ENCODE measurements at places on chromosomes 6 and 20. TPM values are rescaled to one million over a fixed set of nuclear protein-coding genes. Genes with fewer than 3 reads are reported as not detected.

DNA sequence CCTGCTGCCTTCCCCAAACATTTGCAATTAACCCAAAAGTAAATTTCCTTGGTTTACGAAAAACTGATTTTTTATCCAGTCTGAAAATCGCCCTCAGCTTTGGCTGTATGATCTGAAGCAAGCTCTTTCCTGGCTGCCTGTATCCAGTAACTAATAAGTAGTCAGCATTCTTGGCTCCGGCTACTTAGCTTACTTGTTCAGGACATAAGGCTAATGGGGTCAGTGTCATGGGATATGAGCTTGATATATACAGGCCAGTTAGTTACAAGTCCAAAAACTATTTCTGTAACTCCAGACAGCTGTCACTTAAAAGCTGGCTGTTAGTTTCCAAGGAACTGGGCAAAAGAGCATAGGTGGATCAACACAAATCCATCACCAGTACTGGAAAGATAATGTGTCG is 56.2 kb downstream of the KHDC1L start:
- no peak for DNase-seq

DNA sequence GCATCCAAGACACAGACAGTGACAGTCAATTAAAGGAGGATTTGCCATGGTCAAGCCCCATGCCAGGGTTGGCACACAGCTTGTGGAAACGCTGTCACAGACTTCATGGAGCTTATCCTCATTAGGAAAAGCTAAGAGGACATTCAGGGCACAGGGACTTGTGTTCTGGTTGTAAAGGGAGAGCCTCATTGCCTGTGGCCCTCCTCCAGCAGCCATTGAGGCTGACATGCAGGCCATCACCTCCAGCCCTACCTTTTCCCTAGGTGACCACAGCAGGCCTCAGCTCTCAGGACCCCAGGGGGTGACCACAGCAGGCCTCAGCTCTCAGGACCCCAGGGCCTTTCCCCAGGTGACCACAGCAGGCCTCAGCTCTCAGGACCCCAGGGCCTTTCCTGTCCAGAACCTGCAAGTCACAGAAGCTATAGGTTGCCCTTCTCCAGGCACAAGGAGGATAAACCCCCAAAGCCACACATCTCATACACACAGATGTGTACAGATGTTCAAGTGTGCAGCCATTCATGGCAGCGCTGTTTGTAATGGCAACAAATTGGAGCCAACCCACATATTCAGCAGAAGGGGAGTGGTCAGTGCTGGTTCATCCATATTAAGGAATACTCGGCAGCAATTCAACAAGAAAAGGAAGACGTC is 26.1 kb downstream of the DUSP22 start:
- DNase-seq = no peak

GRCh38 chr6:52504782-52505136 is 72.1 kb downstream of the TRAM2 start:
- no peak for DNase-seq

GRCh38 chr6:29749668-29750067 is 26.4 kb downstream of the HLA-F start:
- DNase-seq = no peak

DNA sequence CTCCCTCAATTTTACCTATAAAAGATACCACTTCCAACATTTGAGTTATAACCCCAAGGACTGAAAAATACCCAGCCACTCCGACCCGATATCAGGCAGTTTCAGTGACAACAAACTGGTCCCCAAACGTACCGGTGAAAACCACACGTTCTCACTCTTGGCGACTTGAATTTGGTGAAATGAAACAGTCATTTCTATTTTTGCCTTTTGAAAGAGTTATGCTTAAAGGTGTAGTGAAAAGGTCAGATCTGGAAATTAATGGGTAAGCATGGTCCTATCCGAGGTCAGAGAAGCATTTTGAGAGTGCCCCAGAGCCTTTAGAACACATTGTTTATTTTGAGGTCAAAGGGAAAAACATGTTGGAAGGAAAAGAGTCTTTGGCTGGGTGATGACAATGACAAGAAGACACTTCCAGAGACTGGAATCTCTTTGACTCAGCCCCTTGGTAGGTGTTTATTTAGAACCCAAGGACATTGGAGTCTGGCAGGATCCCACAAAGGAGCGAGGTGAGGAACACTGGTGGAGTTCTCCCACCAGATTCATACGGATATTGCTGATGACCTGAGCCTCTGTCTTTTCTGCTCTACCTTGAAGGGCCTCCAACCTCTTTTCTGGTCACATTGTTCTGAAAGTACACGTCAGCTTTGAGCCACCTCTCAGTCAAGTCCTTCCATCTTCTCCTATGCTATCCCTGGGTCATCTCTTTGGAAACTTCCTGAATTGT is 235.0 kb downstream of the GMPR start:
- no peak for DNase-seq

- DNase-seq = no peak
Measured at GRCh38 chr20:20690676-20691476, 21.6 kb downstream of the RALGAPA2 start.

- DNase-seq = no peak
Measured at GRCh38 chr20:10321138-10321717, 102.6 kb downstream of the SNAP25 start.

GRCh38 chr20:44081476-44081875 is 105.5 kb downstream of the JPH2 start:
- DNase-seq = no peak

DNA sequence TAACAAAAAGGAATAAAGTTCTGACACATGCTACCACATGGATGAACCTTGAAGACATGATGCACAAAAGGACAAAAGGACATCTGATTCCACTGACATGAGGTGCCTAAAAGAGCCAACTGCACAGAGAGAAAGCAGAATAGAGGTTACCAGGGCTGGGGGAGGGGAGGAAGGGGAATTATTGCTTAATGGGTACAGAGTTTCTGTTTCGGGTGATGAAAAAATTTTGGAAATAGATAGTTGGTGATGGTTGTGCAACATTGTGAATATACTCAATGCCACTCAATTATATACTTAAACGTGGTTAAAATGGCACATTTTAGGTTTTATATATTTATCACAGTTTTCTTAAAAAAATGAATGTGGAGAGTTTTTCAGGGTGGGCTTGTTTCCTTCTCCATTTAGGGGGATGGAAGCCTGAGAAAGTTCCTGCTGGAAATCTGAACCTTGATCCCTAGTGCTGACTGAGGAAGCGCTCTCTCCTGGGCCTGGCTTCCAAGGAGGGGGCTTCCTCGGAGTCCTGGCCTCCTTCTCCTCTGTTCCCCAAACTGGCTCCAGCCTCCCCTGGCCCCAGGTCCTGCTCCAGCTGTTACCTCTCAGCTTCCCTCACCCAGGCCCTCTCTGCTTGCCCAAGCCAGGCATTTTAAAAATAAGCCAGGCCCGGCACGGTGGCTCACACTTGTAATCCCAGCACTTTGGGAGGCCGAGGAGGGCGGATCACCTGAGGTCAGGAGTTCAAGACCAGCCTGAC is 79.2 kb downstream of the NOL4L start:
- no peak for DNase-seq

DNA sequence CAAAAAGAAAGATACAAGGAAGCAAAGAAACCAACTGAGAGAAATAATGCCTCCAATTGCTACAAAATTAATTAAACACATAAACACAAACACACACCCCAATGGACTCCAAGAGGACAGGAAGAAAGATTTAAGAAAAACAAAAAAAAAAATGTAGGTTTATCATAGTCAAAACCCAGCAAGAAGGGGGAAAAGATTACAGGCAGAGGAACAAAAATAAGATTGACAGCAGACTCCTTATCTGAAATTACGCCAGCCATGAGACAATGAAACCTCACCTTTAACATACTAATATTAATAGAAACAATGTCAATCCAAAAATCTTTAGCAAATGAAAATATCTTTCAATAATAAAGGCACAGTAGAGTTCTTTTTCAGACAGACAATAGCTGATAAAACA is 155.8 kb downstream of the RNGTT start:
- DNase-seq = no peak

DNA sequence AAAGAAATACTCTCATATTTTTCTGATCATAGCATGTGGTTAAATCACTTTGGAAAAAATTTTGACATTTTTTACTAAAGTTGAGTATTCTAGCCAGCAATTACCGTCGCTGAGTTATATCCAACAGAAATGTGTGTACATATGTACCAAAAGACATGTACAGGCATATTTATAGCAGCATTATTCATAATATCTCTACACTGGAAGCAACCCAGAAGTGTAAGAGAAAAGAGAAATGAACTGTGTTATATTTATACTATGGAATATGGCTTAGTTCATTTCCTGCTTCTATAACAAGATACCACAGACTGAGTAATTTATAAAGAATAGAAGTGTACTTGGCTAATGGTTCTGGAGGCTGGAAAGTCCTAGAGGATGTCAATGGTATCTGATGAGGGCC is 474.0 kb upstream of the GJE1 start:
- DNase-seq = peak; percentile 83

DNA sequence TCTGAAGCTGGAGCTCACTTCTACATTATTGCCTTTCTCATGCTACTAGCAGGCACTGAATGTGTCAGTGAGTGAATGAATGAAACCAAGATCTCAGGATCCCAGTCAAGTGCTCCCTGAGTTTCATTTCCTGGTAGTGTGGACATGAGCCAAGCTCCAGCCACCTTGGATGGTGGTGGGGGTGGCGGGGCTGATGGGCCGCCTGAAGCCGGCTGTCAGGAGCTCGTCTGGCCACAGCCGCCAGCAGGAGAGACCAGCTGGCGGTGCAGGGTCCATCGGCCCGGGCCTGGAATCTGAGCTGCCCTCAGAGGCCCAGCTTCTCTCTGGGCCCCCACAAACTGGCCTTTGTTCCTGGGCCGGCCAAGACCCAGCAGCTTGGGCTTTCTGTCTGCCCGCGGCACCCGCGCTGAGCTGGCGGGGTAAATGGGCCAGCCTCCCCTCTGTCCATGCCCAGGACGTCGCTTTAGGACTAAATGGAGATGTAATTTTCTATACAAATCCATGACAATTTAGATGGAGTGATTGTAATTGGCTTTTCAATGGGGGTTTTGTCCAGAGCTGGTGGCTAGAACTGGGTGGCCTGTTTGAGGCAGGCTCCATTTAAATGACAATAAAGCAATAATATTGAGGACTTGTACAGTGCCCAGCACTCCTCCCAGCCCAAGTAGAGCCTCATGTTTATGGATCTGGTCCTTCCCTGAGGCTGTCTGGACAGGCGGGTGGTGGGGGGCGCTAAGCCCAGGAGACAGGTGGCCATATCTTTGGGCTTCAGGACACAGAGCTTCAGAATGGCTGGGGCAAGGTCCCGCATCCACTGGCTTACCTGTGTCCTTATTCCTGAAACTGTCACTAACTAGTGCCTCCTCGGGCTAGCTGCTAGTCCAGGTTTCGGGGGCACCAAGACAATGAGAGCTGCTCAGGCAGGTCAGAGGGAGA is 43.5 kb downstream of the NOL4L start:
- no peak for DNase-seq

DNA sequence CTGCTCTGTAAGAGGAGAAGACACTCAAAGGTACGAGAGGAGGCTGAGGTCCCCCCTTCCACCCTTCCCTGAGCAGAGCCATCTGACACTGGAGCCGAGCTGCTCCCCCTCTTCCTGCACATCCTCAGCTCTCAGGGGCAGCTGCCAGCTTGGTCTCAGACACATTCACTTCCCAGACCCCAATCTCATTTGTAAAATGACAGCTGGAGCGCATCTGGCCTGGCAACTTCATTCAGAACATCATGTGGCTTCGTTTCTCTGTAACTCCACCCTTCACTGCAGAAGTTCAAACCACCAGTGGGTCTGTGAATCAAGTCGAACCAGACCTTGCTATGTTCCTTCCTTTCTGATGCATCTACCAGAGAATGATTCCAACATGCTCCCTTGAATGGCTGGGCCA is 145.6 kb upstream of the CDH4 start:
- DNase-seq = no peak

- DNase-seq = peak; percentile 12
Measured at GRCh38 chr6:161273274-161273751, 548 bp downstream of the AGPAT4 start.

DNA sequence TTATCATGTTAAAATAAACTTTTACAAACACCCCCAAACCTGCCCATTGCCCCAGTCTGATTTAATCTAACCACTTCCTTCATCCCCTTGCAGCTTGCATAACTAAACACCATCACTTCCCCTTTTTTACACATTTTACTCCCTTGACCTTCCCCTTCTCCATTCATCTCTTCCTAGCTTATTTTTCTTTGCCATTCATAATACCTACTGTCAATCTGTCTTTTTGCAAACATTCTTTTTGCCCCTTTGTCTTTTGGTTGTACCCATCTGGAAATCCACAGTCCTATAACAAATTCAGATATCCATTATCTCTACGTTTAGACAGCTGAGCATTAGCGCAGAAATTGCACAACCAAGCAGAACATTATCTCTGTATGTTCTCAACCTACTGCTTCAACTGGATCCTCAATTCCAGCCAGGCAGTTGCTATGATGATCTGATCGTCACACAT is 51.2 kb downstream of the C6orf52 start:
- DNase-seq = no peak

DNA sequence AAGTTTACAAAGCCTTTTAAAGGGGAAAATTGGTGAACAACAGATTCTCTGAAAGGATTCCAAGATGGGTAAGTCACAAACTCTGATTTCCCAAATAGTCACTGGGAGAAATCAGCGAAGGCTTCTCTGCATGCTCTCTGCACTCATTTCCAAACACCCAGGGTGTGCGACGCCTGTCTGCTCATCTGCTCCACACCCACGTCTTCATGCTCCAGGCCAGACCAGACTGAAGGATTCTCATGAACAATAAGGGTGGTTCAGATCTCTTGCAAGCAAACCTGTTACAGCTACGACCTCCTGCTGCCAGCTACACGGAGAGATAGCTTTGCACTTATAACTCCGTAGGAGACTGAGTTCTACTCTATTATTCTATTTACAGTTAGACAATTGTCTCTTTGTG is 1.4 kb downstream of the MC3R start:
- no peak for DNase-seq

DNA sequence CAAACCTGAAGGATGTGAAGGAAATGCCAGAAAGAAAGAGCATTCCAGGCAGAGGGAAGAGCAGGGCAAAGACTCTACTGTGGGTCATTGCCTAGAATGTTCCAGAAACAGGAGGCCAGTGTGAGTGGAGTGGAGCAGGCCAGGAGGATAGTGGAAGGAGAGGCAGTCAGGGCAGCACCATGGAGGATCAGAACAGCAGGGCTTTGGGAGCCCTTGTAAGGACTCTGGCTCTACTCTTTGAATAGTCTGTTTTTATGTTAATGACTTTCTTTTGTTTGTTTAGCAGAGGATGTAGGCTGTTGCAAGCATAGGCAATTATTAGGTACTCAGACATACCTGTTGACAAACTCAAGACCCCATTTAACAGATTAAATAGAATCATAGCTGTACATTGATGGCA is 23.6 kb upstream of the FBXL4 start:
- DNase-seq = no peak

DNA sequence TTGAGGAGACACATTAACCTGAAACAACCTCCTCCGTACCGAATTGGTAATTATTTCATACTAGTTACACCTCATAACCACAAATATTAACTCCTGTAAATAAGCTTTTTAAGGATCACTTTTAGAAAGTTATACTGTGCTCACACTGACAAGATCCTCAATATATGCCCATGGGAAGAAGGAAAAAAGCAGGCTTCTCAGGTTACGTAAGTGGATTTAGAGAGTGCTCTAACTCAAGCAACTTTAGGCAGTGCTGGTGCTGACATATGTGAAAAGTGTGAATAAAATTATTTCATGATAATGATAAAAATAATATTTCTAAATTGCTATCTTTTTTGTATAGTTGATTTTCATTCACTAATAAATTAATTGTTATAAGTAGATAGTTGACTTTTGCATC is 76.1 kb downstream of the PRKN start:
- DNase-seq = no peak

The PRKN gene
- 0.79 TPM for total RNA-seq

The VEGFA gene
- total RNA-seq = 391 TPM

The BMP2 gene
- 6.1 TPM for total RNA-seq

The GPLD1 gene
- total RNA-seq = 0.26 TPM

The VSTM2L gene
- total RNA-seq = 5.0 TPM

The GMNN gene
- total RNA-seq = 6.1 TPM

The CTCFL gene
- not detected for total RNA-seq

Measured in bronchial epithelial cell (primary cell).